Activated naive CD4-positive, alpha-beta T cell treated with anti-CD3 and anti-CD28 coated beads, Interleukin-2, amount 50 U/mL, for 72 hours (primary cell): ENCODE measurements at places on chromosomes 16 and 17.

DNA sequence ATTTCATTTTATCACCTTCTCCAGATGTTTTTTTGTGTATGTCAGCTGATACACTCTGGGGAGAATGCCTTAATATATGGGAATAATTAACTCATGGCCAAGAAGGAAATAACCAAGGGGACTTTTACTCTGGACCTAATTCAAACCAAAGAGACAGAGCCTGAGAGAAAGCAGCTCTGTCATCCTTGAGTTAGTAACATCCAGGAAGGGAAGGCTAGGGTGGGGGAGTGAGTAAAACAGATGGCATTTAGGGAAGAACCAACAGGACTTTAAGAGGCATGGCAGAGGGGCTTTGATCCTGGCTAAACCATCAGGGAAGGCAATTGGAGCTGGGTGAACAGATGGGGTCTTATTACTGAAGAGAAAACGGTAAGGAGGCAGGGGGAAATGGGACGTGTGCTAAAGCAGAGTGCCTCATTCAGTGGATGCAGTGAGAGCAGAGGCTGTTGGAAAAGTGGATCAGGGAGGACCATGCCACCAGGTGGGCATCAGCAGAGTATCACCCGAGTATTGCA, 2.5 kb upstream of the SMPD3 start:
- DNase-seq: no peak

- peak; percentile 25 for DNase-seq
Observed at GRCh38 chr16:3190949-3191353, 2.9 kb downstream of the OR1F1 start.

DNA sequence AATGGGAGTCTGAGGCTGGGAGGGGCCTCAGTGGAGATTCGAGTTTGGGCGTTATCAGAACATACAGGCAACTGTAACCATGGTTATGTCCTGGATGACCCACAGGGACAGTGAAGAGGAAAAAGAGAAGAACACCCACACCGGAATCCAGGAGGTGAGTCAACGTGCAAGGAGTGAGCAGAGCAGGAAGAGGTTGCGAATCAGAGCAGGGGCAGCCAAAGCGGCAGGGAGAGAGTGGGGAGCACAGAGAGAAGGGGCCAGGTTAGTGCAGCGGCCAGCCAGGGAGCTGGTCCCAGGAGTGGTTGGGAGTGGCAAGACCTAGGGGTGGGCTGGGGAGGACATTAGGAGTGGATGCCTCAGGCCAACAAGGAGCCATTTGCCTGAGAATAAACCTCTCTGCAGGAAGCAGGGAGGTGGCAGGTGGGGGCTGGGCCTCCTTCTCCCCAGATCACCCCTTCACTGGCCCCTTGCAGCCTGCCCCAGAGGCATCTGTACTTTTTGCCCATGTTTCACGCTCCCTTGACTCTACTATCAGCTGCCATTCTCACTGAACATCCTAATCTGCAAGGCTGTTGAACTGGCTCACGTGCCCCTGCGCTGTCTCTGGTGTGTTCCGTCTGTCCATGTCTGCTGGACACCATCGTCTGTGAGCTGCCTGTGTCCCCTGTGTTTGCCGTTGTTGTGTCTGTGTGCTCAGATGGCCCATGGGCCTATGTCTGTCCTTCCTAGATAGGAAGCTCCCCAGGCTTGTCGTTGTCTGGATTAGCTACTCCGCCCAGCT, 5.1 kb downstream of the KRT13 start:
- no peak for DNase-seq

DNA sequence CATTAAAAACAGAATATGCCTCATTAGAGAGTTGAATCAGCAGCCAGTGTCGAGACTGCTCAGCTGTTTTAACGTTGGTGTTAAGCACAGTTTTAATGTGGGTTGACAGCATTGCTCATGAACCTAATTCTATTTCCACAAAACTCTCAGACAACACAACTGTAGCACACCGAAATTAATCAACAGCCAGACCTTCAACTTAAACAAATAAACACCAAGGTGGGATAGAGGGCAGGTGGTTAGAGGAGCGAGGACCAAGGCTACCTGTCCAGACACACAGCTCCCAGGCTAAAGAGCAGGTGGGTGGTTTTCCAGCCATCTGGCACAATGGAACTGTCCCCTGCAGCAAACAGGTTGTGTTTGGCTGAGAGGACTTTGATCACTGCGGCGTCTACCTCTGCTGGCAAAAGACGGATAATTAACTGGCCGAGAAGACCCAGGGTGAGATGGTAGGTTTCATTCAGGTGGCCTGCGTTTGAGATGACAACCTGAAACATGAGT, 69.6 kb upstream of the ATP2A3 start:
- no peak for DNase-seq

GRCh38 chr16:12339686-12340085, 363.2 kb downstream of the SNX29 start:
- no peak for DNase-seq

DNA sequence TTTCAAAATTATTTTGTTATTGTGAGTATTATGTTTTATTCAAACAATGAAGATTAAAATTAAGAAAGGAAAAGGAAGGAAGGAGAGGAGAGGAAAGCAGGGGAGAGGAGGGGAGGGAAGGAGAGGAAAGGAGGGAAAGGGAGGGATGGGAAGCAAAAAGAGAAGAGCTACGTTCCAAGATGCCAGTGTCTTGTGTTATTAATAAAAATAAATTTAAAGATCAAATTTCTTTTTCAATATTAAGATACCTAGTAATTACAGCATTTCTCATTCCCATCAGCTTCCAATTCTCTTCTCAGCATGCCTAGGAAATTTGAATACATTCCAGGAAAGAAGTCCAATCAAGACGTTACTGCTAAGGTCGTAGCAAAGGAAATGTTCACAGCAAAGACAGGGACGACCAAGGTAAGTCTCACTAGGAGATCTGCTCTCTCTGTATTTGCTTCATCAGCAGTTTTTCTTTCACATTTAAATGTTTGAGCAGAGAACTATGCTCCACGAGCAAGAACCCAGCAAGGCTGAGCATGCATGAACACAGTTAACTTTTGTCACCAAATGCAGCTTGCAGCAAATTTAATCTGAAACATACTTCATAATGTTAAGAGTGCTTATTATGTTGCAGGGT, 63.3 kb upstream of the HLF start:
- DNase-seq: no peak

- no peak for DNase-seq
Observed at GRCh38 chr16:5349670-5350517, 252.3 kb upstream of the EEF2KMT start.

- DNase-seq: no peak
Observed at GRCh38 chr17:3998436-3998835, 34.2 kb upstream of the ATP2A3 start.

DNA sequence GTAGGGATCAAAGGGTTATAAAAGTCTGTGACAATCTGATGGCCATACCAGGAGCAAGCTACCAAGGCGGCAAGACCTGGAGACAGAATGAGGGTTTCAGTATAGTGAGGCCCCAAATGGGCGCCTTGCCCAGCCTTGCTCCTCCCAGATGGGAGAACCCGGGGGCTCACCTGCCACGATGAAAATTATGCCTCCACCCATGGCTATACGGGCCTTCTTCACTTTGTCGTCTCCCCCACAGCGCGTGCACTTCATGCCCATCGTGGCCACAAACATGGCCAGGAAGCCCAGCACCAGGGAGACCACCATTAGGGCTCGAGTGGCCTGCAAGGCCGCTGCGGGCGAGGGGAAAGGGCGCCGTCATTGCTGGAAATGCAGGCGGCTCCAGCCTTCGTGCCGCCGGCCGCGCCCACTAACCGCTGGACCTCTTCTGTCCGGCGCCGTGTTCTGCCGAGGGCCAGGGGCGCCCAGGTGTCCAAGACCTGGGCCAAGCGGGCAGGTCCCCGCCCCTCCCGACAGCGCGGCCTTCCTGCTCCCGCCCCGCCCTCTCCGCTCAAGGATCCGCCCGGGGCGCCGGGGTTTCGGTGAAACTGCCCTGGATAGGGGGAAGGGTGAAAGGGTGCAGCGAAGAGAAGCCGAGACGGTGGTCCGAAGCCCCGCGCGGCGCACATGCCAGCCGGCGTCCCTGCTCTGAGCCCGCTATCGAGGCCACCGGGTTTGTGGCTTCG, 1.5 kb downstream of the CLDN7 start:
- DNase-seq: no peak

DNA sequence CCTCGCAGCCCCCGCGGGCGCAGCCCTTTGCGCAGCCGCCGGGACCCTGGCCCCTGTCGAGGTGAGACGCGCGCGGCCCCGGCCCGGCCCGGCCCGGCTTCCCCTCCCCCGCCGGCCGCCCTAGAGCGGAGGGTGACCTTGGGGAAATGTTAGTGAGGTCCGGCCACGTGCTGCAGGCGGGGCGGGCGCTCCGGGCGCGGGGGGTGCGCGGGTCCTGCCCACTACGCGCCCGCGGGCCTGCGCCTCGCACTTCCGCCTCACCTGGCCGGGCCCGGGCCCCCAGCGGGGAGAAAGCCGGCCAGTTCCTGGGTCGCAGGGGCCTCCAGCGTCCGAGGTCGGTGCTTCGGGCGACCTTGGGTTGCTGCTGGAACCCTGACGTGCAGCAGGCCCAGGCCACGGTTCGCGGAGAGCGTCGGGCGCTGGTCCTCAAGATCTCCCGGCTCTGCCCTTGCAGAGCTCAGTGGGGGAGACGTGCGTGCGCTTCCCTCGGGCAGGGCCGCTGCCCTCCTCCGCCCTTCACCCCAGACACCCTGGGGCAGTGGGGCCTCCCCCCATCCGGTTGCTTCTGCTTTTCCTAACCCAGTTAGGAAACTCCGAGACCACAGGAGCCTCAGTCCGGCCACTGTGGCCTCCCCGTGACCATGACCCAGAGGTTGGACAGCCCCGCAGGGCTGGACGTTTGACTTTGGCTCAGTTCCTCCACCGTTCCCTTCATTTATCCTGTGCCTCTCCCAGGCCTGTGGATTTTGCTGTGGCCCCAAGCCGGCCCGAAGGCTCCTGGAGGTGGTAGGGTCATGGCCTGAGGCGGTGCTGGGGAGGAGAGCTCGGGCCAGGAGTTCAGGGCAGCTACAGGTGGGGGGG, 791 bp downstream of the MCRIP2 start:
- no peak for DNase-seq

GRCh38 chr17:48054238-48055185, 6.4 kb downstream of the NFE2L1 start:
- DNase-seq: no peak

GRCh38 chr16:31179219-31179746, 656 bp upstream of the FUS start:
- no peak for DNase-seq

DNA sequence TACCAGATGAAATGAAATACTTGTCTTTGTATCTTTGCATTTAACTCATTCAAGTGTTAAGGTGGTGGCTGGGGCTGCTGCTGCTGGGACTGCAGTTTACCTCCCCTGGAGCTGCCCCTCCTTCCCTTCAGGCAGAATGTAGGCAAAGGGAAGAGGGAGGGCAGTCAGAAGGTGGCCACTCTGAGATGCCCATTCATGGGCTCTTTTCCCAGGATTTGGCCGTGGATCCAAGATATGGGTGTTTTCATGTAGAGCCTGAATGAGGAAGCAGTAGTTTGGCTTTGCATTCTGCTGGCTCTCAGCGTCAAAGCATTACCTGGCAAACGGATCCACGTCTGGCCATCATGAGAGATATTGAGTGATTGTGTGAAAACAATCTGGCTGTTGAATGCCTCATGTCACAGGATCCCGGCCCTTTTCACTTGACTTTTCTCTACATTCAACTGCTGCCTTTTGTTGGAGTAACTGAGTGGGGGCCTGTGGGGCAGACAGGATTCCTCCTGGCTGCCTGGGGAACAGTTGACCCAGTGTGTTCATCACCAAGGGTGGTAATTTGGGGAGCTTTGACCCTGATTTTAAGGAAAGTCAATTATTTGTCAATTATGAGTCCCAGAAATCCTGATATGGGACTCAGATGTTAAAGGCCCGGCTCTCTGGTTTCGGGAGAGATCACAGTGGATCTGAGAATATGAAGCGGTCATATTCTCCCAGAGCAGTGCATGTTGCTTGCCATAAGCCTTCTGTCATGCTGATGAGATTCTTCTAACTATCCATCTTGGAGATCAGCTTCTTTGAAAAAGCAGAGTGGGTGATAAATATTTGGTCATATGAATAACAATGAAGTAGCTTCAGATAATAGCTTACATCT, 236.8 kb downstream of the IRX3 start:
- no peak for DNase-seq

GRCh38 chr16:84503751-84504395, 586 bp downstream of the MEAK7 start:
- no peak for DNase-seq

DNA sequence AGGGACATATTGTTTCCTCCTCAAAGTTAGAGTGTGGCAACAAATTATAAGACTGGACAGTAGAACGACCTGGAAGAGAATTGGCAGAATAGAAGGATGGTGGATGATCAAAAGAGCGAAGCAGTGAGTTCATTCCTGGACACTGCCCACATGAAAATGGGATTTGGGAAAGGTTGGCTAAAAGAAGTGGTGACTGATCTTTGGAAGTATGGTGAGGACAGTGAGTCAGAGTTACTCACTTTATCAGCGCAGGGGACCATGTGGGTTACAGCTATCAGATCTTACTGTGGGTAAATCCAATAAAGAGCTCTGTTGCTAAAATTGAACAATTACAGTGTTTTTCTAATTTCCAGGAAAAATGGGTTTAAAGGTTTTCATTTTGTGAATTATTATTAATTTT, 2.7 kb upstream of the TANC2 start:
- DNase-seq: no peak

DNA sequence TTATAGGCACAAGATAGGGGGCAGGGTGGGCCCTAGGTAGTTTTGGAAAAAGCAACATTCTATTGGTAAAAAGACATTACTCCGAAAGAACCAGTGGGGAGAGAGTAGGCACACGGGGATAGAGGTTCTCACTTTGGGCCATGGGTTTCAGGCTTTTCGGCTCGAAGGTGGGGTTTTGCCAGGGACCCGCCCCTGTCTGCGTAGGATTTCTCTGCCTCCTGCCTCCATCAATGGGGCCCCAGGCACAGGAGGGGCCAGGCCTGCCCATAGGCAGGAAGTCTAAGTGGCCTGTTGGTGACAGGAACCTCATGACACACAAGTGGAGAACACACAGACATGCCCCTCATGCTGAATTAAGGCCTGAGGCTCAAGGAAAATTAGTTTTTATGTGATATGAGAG, 57.5 kb downstream of the RNF213 start:
- DNase-seq: no peak

DNA sequence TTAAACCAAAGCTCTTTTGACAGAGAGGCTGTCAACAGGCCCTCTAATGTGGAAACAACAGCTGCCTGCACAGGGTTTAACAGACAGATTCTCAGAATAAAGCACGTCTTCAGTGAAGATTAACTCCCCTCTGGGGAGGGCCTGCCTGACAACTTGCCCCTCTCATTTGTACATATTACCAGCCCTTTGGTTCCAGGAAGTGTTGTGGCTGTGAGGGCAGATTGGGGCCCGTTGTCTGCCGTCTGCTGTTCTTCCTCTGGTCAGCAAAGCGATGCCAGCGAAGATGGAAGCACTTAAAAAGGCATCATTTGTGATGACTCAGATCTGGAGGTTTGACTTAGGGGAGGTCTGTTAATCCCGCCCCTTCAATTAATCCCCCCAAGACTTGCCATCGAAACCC, 177.0 kb upstream of the IRX6 start:
- DNase-seq: no peak

DNA sequence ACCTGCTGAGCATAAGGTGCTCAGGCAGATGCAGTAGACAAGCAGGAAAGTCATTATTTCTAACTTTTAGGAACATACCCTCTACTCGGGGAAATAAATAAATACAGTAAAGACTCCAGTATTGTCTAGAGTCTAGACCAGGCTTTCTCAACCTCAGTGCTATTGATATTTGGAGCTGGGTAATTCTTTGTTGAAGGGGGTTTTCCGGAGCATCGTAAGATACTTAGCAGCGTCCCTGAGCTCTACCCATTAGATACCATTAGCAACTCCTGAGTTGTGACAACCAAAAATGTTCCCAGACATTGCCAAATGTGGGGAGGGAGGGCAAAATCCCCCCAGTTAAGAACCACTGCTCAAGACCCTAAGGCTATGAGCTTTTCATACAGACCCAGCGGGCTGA, 21.1 kb downstream of the EPOP start:
- DNase-seq: no peak
